ENCODE measurements at places on chromosomes 12 and 14. TPM values are rescaled to one million over a fixed set of nuclear protein-coding genes. Genes with fewer than 3 reads are reported as not detected.

Gene IRAK3
- total RNA-seq: 1.2 TPM

Gene RD3L
- total RNA-seq: not detected

Gene TCTN2
- 4.7 TPM for total RNA-seq

Gene HOXC10
- not detected for total RNA-seq

Gene LTBP2
- total RNA-seq: 28.1 TPM

Gene POTEM
- total RNA-seq: not detected

Gene MSI1
- total RNA-seq: not detected

Gene COQ10A
- 18.3 TPM for total RNA-seq

Gene PITPNM2
- 7.4 TPM for total RNA-seq

Gene RNF212B
- total RNA-seq: not detected

Gene CD163
- total RNA-seq: not detected

Gene SYNDIG1L
- total RNA-seq: not detected

Gene HPD
- not detected for total RNA-seq

Gene MFAP5
- total RNA-seq: 15.3 TPM

Gene PARP11
- total RNA-seq: 2.1 TPM

Gene TMEM233
- not detected for total RNA-seq

Gene CLEC1A
- not detected for total RNA-seq

Gene RACGAP1
- 57.2 TPM for total RNA-seq

Gene CLEC2A
- not detected for total RNA-seq

Gene FOXG1
- total RNA-seq: not detected

Gene TAS2R7
- not detected for total RNA-seq

Gene KRT2
- 0.28 TPM for total RNA-seq

Gene ZDHHC22
- total RNA-seq: not detected

Gene KRT80
- total RNA-seq: 7.3 TPM

Gene IL22
- total RNA-seq: not detected

Gene MYF6
- total RNA-seq: not detected

Gene TESPA1
- not detected for total RNA-seq

Gene HOXC12
- total RNA-seq: not detected

Gene LRRC10
- total RNA-seq: not detected

Gene WNT1
- not detected for total RNA-seq

Gene STAB2
- total RNA-seq: not detected

Gene NID2
- 3.4 TPM for total RNA-seq

Gene MAP1LC3B2
- total RNA-seq: not detected

Gene CLEC4A
- not detected for total RNA-seq

Gene ACSS3
- not detected for total RNA-seq

Gene YY1
- 39.4 TPM for total RNA-seq

Gene TPH2
- not detected for total RNA-seq

Gene OTOGL
- total RNA-seq: not detected
